Head of caudate nucleus (tissue), 42 donors: ENCODE measurements at places on chromosomes 11 and 22.

GRCh38 chr11:111764621-111765020 lies 1.6 kb downstream of the PPP2R1B start:
- no peak for DNase-seq

DNA sequence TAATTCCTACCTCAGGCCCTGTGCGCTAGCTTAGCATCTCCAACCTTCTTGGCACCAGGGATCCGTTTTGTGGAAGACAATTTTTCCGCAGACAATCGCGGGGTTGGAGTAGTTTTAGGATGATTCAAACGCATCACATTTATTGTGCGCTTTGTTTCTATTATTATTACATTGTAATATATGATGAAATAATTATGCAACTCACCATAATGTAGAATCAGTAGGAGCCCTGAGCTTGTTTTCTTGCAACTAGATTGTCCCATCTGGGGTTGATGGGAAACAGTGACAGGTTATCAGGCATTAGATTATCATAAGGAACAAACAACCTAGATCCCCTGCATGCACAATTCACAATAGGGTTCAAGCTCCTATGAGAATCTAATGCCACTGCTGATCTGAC lies 52.3 kb downstream of the AMOTL1 start:
- DNase-seq = no peak

DNA sequence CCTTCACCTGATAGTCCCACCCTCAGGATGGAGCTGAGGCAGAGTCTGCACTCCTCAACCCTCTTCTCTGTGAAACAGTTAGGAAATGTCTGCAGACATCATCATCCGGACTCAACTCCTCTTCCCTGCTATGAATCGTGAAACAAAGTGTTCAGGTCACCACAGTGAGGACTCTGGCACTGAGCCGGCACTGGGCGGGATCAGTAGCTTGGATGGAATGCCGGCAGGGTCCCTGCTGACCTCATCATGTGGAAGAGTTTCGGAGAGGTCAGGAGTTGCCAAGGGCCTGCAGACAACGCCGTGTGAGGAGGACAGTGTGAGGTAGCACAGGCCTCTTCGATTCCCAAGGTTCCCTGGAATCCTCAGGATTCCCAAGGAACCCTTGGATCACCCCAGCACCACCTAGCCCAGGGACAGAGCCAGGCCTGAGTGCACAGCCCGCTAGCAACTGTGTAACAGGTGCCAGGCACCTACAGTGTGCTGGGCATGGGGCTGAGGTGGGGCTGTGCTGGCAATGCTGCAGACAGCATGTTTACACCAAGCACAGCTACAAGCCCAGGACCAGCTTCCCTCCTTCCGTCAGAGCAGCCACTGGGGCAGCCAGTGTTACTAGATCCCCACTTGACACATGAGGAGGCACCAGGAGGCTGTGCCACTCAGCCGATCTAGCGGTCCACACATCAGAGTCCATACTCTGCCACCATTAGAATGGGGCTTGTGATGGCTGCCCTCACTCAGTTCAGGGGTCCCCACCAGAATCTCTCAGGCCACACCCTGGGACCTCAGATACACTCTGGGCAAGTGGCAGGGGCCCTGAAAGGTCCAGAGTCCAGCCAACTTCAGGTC lies 693 bp upstream of the LINC01488 start:
- no peak for DNase-seq

DNA sequence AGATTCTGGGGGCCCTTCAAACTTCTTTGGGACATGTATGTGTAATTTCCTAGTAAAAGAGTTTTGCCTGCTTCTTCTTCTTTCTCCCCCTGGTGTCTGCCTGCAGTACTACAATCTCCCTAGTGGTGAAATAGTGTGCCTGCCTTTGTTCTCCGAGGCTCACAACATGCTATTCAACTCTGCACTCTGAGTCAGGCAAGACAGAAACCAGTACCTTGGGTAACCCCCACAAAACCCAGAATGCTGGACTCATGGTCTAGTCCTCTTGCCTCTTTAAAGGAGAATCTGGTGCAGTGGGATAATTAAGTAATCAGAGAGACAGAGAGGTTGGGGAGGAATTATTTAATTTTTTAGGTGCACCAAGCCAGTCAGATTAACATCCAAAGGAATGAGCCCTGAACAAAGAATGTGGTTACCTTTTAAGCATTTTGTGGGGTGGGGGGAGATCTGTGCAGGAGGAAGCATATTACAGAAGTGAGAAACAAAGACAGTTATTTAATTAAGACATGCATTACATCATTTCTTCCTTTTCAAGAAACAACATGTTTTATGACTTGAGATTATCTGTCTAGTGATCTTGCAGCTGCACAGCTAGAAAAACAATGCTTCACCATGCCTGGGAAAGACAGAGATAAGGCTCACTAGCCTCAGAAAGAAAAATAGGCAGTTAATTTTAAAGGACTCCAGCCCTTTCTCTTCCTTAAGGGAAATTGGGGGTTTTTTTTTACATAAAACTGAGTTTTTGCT lies 11.0 kb upstream of the MS4A6A start:
- DNase-seq = peak; percentile 51

GRCh38 chr11:35507688-35508087 lies 17.7 kb downstream of the PAMR1 start:
- no peak for DNase-seq

GRCh38 chr11:65243797-65244196 lies 18.0 kb upstream of the POLA2 start:
- DNase-seq = no peak

DNA sequence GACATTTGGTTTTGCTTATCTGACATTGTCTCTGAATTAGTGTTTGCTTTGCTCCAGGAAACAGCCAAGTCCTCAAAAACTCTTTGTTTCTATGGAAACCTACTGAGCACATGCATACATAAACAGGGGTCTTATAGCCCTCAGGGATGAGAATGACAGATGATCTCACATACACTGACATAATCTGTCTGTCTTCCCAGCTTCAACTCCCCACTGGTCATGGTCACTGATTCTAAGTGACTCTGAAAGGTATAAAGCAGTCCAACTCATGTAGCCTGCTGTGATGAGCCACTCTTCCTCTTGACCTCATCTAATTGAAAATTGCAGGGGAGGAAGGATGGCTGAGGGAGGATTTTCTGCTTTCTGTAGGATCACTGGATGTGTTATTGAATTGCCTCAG lies 12.6 kb downstream of the ZNF143 start:
- DNase-seq = no peak

GRCh38 chr22:30308518-30309230 lies 18.1 kb downstream of the TBC1D10A start:
- DNase-seq = no peak

GRCh38 chr11:106015066-106015465 lies 7.0 kb downstream of the MSANTD4 start:
- no peak for DNase-seq

DNA sequence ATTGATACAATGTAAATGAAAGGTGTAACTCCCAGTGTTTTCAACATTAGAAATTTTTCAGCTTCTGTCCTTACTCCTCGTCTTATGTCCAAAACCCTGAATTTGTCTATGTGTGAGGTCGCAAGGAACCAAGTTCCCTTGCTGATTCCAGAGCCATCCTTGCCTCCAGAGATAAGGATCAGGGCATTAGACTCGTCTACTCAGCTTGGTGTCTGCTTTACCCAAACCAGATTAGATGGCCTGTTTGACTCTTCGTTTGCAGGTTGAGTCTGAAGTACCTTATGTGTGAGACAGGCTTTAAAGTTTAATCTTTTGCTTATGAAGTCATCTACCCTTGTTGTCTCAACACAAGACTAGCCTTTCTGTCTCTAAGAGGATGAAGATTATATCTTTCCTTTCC lies 55.6 kb downstream of the SPECC1L start:
- DNase-seq = no peak

- DNase-seq = no peak
Measured at GRCh38 chr11:1913271-1914060, 6.0 kb upstream of the TNNT3 start.

GRCh38 chr22:44668190-44668885 lies 33.7 kb upstream of the PRR5 start:
- no peak for DNase-seq

- DNase-seq = no peak
Measured at GRCh38 chr11:112615891-112616290, 345.3 kb upstream of the NCAM1 start.

DNA sequence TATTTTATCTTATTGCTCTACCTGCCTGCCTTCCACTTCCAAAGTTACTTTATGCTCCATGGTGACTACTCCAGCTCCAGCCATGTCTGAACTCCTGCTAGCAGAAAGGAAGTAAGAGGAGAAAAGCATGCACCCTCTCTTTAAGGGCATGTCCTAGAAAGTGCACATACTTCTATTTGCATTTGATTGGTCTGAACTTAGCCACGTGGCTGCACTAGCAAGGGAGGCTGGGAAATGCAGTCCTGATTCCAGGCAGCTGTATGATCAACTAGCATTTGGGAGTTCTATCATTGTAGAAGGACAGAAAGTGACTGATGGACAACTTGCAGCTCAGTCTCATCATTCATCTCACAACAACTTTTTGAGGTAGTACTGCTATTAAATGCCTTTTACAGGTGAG lies 515.7 kb downstream of the BUD13 start:
- peak; percentile 69 for DNase-seq

DNA sequence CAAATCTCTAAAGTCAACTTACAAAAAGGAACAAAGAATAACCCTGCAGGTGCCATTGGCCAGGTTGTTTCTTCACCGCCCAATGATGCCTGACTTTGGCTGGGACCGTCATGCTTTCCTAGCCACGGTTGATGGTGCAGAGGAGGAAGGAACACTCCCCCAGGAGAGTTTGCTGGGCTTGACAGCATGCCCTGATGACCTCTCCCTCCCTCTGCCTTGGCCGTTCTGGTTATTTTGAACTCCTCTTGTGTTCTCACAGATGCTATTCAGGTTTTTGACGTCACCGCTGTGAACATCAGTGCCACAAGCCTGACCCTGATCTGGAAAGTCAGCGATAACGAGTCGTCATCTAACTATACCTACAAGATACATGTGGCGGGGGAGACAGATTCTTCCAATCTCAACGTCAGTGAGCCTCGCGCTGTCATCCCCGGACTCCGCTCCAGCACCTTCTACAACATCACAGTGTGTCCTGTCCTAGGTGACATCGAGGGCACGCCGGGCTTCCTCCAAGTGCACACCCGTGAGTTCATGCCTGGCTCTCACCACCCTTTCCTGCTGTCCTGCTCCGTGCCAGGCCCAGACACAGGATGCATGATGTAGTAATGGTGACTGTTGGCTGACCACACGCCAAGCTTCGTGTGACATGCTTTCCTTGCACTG lies 89.0 kb upstream of the OR4B1 start:
- DNase-seq = no peak

DNA sequence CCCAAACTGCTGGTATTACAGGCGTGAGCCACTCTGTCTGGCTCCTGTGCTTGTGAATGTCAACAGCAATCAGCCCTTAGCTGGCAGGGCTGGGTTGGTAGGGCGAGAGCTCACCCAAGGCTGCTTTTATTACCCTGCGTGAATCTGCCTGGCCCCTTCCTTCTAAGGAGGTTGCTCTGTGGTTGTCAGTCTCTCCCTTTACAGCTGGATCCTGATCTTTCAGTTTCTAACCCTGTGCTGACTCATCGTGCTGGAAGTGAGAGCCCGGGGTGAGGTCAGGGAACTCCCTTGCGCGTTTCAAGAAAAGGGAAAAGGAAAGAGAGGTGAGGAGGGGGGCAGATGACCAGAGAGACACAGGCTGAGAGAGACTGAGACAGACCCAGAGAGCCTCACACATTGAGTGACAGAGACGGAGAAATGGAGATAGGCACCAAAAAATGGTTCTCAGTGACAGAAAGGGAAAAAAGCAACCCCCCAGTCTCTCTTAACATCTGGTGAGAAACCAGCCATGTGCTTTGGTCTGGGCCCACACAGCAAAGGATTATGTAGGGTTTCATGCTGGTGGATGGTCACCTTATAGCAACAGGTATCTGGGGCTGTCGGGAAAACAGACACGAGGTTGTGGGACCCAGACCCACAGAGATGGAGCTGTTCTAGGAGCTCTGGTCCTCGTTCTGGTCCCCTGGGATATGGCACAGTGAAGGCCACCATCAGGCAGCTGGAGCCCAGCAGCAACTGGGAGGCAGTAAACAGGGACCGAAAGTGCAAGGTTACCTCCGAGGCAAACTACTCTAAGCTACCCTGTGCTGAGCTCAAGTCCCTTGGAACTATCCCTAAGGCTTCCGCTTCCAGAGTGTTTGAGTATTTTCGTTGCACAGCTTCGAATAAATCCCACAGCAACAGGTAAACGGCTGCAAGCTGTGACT lies 2.5 kb downstream of the TCN2 start:
- peak; percentile 27 for DNase-seq

- DNase-seq = no peak
Measured at GRCh38 chr11:92801685-92802084, 167.8 kb upstream of the MTNR1B start.
